ENCODE measurements at places on chromosomes 6 and 20.
A peak's percentile ranks its signal among the peaks of the same experiment; 100 is the strongest.

DNA sequence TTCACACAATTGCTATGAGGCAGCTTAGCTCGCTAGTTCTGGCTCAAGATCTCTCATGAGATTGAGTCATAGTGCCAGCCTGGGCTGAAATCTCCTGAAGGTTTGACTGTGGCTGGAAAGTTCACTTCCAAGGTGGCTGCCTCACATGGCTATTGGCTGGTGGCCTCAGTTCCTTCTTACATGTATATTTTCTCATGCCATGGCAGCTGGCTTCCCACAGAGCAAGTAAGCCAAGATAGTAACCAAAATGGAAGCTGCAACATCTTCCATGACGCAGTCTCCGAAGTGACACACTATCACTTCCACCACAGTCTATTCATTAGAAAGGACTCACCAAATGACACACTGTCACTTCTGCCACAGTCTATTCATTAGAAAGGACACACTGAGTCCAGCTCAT, 160.4 kb upstream of the PRDM1 start:
- DNase-seq, result no peak

- DNase-seq, result no peak
Observed at GRCh38 chr6:73516514-73517489, 4.0 kb downstream of the EEF1A1 start.

- DNase-seq, result peak; percentile 21
Observed at GRCh38 chr6:153312634-153313033, 181.6 kb upstream of the RGS17 start.

DNA sequence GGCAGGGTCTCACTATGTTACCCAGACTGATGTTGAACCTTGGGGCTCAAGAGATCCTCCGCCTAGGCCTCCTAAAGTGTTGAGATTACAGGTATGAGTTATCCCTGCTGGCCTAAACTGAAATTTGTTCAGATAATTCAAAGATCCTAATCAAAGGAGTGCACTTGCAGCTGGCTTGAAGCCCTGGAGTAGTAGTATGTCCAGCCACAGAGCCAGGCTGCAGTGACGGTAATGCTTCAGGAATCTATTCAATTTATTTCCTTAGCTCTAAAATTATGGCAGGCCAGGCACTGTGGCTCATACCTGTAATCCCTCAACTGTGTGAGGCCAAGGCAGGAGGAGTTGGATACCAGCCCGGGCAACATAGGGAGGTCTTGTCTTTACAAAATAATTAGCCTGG, 1.4 kb upstream of the DDX43 start:
- DNase-seq, result no peak

All from adrenal gland (tissue), 19 donors.